Stimulated activated CD4-positive, alpha-beta T cell treated with anti-CD3 and anti-CD28 coated beads, TNF-alpha, amount 100 ng/mL, for 4 hours (primary cell): ENCODE measurements at places on chromosomes 1 and 21.

- no peak for DNase-seq
Observed at GRCh38 chr1:94621395-94621794, 79.8 kb upstream of the F3 start.

DNA sequence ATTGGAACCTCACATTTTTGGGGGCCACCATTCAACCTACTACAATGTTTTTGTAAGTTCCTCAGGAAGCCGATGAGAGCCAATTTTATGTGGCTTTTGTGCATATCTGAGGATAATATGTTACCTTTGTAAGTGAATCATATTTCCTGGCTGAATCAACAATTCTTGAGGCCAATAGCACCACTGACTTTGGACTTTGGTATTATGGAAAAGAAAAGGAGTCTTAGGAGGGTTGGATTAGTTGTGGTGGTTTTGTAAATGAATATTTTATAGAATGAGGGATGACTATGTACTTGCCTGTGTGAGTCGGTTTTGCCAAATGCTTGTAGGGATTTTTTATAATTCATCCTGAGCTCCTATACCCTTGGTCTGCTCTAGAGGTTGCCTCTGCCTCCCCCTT lies 181.5 kb upstream of the HMGB4 start:
- DNase-seq: no peak

DNA sequence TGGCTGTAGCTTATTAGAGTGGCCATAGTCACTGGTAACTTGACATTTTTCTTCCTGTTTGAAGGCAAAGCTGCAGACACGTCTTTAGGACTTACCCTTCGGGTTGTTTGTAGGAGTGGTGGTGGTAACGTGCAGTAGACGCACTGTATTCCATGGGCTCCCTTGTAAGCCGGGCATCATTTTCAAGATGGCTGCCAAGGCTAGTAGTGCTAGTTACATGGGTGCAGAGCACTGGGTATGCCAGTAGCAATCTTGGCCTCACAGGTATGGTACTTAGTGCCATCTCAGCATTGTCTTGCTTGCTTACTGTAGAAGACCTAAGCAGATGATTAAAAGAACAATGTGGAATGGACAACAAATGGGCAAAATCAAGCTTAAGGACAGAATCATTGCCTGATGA lies 1.9 kb downstream of the YBX1 start:
- DNase-seq: no peak

GRCh38 chr1:193944454-193944853 lies 758.0 kb upstream of the B3GALT2 start:
- no peak for DNase-seq

DNA sequence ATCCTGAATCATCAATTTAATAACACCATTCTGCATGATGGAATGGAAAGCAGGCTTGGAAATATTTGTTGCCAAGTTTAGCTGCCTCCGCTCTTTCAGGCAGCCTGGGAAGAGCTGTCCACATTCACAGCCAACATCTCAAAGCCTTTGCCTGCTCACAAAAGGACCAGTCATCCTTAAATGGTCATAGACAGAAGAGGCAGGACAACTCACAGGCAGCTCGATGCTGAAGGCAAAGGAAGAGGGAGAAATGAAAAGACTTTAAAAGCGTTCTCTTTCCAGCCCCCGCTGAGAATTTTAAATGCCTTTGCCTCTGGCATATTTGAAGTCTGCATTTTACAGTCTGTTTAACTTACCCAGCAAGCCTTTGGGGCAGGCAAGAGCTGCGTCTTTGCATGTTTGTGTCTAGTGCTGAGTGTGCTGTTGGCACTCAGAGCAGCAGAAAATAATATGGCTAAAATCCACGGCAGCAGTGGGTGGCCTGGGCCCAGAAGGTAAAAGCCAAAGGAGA lies 68.9 kb downstream of the NMNAT2 start:
- DNase-seq: no peak

DNA sequence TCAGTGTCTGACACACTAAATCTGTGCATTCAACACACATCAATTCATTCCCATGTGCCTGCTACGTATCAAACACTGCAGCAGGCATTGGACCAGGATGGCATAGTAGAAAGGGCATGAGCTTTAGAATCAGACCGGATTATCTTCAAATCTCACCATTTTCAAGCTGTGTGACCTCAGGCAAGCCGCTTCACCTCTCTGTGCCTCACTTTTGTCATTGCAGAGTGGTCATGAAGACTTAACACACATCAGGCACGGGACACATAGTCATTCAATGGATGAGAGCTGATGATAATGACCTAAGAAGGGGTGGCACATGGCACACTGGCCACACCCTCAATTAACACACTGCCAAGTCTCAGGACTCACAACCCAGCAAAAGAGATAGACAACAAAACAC lies 46.8 kb downstream of the KLHDC7A start:
- no peak for DNase-seq

- DNase-seq: no peak
Observed at GRCh38 chr1:88768187-88768586, 84.1 kb downstream of the PKN2 start.

DNA sequence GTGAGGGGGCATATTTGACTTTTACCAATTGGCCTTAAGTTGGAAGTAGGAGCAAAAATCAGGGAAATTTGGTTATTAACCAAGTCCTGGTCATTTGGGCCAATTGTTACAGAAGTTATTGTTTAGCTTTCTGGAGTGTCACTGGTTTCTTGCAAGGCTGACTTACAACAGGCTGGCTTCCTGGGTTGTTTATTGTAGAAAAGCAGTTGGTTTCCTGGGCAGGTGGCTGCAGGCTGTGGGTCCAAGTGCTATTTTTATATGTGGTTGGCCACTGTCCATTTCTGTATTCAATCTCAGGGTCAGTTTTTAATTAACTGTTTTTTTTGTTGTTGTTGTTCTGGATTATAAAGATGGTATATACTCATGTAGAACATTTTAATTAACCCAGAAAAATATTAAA lies 174.1 kb downstream of the KCNJ6 start:
- no peak for DNase-seq

GRCh38 chr1:15158506-15159165 lies 5.1 kb downstream of the TMEM51 start:
- DNase-seq: no peak

- peak; percentile 69 for DNase-seq
Observed at GRCh38 chr1:53328009-53328461, at the start of gene LRP8. Gene LRP8 (minus strand): TSS chr1:53328070. CDS start chr1:53327912, 158 bp downstream.

- DNase-seq: no peak
Observed at GRCh38 chr1:31703431-31704270, at the start of gene COL16A1. Gene COL16A1 (minus strand): TSS chr1:31704017. CDS start chr1:31702193, 1,824 bp downstream.

DNA sequence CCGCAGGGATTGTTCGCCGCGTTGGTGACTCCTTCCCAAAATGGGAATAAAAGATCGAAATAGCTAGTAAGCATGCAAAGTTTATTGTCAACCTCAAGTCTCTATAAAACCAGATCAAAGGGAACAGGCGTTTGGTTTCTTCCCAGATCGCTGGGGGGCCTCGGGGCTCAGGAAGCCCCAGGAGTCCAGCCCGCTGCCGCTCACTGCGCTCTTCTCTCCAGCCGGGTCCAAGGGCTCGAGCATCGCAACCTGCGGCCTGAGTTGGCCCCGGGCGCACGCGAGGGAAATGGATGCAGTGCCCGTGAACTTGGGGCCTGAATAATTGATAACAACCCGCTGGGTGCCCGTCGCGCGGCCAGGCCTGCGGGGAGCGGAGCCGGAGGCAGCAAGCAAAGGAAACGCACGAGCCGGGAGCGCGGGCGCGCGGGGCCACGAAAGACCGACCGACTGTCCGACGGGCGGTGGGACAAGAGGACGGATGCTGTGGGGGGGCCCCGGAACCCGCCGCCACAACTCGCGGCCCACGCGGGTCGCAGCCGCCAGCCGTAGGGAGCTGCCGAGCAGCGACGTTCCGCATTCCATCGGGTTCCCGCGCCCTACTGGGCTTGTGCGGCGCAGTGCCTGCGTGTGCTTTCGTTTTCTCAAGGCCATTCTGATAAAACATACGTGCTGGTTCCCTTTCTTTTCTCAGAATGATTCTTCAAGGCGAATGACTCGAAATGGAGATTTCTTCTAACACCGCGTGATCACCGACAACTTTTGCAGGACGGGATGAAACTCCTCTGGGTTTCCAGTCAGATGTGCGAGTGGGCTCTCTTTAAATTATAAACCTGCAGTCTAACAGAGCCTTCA lies 14.0 kb upstream of the ALX3 start:
- DNase-seq: no peak

- no peak for DNase-seq
Observed at GRCh38 chr21:44303490-44303981, 3.7 kb downstream of the PFKL start.

DNA sequence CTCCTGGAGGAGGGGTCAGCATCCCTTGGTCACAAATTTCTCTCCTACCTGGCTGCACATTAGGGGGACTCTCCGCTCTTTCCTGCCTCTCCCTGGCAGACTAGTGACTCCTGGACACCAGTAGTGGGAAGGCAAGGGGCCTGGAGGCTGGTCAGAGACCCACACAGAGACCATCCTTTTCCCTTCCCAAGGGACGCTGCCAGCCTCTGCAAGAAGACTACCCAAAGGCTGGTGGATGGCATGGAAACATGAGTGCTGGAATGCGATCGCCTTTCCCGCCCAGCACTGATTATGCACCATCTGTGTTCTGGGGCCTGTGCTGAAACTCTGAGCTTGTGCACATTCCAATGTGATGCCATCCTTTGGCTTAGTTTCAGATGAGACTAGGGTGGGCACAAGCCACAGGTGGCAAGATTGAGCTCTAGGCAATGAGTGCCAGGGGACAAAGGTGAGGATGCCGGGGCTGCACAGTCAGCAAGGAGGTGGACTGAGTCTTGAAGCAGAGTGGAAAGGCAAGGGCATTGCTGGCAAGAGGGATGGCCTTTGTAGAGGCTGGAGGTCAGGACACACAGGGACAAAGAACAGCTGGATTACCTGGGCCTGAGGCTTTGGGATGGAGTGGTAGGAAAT lies 12.6 kb upstream of the EPS8L3 start:
- no peak for DNase-seq

DNA sequence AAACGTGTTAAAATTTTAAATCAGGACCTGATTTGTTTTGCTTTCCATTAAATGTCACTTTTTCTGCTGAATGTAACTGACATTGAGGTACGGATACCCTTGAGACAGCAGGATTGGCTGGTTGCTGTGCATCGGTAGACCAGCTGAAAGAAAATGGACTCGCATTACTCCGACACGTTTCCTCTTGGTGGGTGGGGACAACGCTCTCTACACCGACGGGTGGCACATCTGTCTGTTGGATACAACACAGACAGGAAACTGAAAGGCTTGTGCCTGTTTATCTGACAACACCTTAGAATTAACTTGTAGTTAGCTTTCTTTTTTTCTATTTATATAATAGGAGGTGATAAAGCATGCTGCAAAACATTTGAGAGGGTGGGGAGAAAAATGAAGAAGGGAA lies 19.4 kb downstream of the PRPF38A start:
- DNase-seq: peak; percentile 44

GRCh38 chr1:45802343-45803298 lies 791 bp upstream of the MAST2 start:
- DNase-seq: no peak

DNA sequence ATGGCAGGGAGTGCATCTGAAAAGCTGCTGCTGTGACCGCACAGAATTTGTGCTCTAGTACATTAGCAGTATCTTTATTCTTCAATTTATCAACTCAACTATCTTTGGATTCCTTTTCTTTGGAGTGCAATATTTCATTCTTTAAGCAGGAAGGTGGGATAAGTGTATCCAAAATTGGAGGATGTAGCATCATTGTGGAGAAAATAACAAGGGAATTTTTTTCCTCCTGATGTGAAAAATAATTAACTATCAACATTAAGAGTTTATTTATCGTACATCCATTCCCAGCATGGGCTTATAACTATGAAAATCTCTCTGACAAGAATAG lies 25.5 kb downstream of the MAP3K7CL start:
- no peak for DNase-seq

GRCh38 chr1:198072177-198072576 lies 84.6 kb upstream of the NEK7 start:
- no peak for DNase-seq

DNA sequence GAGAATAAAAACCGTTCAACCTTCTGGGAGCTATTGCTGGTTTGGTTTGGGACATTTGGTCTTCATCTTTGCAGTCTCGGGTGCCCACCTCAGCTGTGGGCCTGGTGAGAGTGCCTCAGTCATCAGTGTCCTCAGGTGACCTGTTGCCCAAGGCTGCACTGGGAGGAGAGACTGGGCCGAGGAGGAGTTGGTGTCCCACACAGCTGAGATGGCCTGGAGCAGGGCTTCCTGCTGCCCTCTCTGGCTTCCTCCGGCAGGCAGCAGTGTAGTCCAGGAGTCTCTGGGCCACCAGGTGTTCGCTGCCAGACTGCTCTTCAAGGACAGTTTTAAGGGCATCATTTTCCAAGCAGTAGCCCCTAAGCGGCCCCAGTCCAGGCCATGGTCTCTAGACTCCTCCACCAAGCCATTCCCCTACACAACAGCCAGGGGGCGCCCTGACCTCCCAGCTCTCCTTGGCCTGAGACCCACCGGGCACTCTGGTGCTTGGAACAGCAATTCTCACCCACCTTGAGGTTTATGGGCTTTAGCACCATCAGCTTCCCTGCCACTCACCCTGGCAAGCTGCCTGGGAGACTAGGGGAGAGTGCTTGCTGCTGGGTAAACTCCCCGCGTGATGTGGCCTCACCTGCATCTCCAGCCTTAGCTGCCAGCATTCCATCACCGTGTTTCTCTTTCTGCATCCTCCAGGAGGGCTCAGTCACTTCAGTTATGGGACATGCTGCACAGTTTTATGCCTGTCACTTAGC lies 9.1 kb upstream of the SYTL1 start:
- DNase-seq: no peak

DNA sequence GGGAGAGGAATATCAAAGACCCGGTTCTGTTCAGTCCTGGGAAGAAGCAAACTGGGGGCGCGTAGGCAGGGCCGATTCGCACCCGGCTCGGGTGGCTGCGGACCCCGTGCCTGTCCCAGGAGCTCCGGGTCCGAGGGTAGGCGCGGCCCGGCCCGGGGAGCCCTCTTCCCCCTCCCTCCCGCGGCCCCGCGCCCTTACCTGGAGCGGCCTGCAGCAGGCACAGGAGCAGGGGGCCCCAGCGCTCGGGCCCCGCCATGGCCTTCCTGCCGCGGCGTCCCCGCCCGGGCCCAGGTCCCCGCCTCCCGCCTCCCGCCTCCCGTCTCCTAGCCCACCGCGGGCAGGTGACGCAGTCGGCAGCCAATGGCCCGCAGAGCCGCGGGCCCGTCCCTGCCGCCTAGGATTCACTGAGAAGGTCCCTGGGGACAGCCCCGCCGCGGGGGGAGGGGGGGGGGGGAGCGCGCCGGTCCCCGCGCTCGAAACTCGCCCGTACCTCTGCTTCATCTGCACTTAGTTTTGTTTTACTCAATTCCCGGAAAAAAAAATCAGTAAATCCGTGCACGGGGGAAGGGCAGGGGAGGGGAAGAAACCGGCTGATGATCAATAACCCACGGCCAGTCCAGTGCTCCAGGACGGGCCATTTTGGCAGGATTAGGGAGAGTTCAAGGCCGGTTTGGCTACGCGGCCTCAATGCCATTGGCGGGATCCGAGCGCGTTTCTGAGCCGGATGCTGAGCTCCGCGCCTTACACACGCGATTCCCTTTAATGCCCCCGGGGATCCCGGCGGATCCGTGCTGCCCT lies at the start of gene IFNLR1:
Gene IFNLR1, minus strand, starts transcription at position 297 of the 798 bp plus-strand sequence. Its CDS starts 41 bp downstream, at position 256.
- DNase-seq: peak; percentile 55
